ENCODE measurements at places on chromosomes 7 and 10.

DNA sequence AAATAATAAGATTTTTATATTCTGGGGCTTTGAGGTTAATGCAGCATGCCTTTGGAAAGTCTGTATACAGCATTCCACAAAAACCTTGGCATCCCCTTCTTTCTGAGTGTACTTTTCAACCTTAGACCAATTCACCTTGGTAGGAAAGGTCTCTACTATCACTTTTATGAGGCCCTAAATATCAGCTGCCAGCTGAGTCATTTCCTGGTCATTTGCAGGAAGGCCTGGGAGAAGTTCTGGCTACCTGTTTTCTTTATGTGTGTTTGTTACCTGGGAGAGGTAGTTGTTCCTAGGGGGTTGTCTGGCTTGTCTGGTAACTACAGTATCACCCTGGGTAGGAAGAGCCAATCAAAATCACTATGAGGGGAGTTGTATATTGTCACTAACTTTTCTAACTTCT, 4.1 kb downstream of the SPAM1 start:
- H3K27me3 ChIP-seq, result no peaks in the 10 kb centered on the region
- no peak for DNase-seq
- H3K4me1 ChIP-seq, result no peaks in the 10 kb centered on the region
- no peaks in the 10 kb centered on the region for H3K36me3 ChIP-seq
- no peak overlapping the region for H3K27ac ChIP-seq

GRCh38 chr7:14868937-14869336, 33.6 kb downstream of the DGKB start:
- no peaks in the 10 kb centered on the region for H3K4me1 ChIP-seq
- no peaks in the 10 kb centered on the region for H3K27me3 ChIP-seq
- DNase-seq, result no peak
- H3K36me3 ChIP-seq, result no peaks in the 10 kb centered on the region
- no peak overlapping the region for H3K4me3 ChIP-seq

DNA sequence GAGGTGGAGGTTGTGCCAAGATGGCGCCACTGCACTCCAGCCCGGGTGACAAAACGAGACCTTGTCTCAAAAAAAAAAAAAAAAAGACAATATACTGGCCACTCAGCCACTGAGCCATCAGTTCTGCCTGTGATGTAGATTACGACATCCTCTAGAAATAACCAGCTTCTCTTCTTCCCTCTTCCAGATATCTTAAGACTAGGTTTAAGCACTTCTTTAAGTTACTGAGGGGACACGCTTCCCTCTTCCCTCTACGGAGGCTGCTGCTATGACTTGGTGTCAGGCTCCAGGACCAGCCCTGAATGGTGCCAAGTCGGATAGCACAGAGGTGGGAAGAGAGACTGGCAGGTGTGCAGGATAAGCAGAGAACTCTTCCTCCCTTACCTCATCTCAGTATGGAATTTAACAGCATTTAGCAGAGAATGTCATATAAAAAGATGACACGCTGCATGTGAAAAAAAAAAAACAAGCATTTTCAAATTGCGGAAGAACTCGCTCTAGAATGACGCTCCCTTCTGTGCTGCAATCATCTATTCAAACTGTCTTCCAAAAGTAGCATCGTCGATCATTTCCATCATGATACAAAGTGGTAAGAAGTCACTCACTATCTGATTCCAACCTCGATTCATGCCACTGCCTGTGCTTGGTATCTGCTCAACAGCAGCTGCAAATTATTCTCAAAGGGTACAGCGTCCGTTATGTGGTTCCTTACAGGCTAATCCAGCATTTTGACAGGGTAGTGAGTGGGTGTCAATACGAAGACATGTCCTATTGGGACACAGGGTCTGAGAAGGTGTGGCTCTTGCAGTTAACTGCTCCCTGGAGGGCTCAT, 13.8 kb downstream of the DAGLB start:
- H3K36me3 ChIP-seq, result peaks cover 55% of the 10 kb centered on the region
- peaks cover 7% of the 10 kb centered on the region for H3K4me1 ChIP-seq
- no peak overlapping the region for H3K27ac ChIP-seq
- peak; percentile 1 for DNase-seq
- no peaks in the 10 kb centered on the region for H3K27me3 ChIP-seq

GRCh38 chr10:11096422-11096821, 78.8 kb downstream of the CELF2 start:
- no peak overlapping the region for H3K4me3 ChIP-seq
- no peak for DNase-seq
- no peaks in the 10 kb centered on the region for H3K4me1 ChIP-seq

DNA sequence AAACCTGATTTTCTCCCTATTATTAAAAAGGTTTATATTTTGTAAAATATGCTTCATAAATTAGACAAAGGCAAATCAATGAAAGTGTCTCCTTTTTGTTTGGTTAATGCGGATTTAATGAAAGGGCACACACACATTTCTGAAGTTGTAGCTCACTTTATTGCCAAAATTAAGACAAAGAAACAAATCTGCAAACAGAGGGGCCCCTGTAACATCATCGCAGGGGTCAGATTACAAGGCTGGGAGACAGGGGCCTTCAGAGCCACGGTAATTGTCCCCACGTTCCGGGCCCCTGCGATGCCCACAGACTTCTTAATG, 22.4 kb downstream of the FGFBP3 start:
- H3K4me1 ChIP-seq, result peaks cover 23% of the 10 kb centered on the region
- H3K36me3 ChIP-seq, result no peaks in the 10 kb centered on the region
- H3K27me3 ChIP-seq, result no peaks in the 10 kb centered on the region

- H3K4me3 ChIP-seq, result no peak overlapping the region
- H3K27me3 ChIP-seq, result peaks cover 7% of the 10 kb centered on the region
- H3K27ac ChIP-seq, result no peak overlapping the region
- H3K36me3 ChIP-seq, result no peaks in the 10 kb centered on the region
Measured at GRCh38 chr10:133264461-133264860, 12.2 kb downstream of the ADAM8 start.

Measured in osteoblast (primary cell).